Hematopoietic multipotent progenitor cell treated with erythropoietin and hydrocortisone succinate and interleukin-3 and kit ligand, for 4 days (in vitro differentiated cells): ENCODE measurements at places on chromosomes 1 and 21.

DNA sequence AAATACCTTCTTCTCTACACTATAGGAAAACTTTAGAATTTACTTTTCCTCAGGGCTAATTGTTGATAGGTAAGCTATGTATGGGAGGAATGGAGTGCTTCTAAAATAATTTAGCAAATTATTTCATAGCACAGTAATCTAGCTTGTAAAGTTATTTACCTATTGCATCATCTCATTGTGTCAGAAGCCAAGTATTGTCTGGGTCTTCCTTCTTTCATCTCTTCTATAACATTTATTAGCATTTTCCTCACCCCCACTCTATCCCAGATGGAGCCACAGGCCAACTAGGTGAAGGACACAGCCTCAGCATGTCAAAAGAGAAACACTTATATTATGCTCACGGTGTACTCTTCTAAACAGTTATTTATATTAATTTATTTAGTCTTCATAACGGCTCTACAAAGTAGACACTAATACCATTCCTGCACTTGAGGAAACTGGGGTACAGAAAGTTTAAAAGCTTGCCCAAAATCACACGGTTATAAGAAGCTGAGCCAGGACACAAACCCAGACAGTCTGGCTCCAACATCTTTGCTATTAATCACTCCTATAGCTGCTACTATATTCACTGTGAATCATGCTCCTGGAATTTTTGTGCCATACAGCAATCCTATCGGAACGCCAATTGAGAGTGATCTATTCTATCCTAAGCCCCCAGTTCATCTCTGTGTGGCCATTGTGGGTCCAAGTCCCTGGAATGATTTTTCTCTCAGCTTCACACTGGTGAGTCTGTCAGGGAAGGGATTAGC, 43.1 kb downstream of the OR10J5 start:
- no peak for DNase-seq

DNA sequence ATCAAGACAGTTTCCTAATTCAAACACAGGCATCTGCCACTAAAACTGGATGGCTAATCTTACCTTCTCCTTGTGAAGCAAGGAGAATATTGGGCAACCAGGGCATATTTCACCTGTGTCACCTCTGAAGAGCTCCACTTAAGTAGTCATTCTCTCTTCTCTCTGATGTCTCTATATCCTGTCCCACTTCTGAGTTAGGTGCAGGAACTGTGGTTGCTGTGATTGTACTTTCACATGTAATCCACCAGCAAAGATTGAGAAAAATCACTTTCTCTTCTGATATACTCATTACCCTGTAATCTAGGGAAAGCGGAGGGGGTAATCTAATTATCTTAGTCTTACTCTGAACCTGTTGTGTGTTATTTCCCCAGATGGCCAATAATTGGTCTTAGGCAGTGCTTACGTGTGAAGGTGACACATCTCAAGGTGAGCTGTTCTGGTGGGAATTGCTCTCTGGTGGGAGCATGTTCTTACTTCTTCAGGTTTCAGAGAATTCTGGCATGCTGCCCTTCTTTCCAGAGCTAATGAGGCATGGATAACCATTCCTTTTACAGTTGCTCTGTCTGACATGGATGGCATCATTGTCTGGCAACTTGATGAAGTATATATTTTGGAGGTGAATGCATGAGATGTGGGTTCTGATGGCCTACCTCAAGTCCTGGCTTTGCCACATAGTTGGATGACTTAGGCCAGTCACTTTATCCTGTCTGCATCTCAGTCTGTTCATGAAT, 12.0 kb downstream of the XCL2 start:
- DNase-seq: no peak

- DNase-seq: no peak
Measured at GRCh38 chr1:116392717-116393404, 19.8 kb downstream of the ATP1A1 start.

DNA sequence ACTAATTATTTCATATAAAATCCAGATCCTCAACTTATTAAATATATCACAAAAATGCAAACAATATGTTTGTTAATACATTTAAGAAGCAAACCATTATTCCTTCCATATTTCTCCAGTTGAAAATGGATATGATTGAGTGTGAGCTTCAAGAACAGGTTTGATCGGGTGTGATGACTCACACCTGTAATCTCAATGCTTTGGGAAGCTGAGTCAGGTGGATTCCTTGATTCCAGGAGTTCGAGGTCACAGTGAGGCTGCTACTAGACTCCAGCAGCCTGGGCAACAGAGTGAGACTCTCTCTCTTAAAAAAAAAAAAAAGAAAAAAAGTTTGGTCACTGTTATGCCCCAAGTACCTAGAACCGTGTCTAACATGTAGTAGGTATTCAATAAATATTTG, 42.9 kb upstream of the RRP15 start:
- DNase-seq: no peak

- DNase-seq: no peak
Measured at GRCh38 chr1:224933584-224933983, 4.1 kb downstream of the DNAH14 start.

- DNase-seq: peak; percentile 68
Measured at GRCh38 chr1:24641646-24642151, 1.4 kb upstream of the SRRM1 start.

- peak; percentile 32 for DNase-seq
Measured at GRCh38 chr1:29712284-29712651, 475.9 kb downstream of the PTPRU start.

GRCh38 chr1:242242983-242243382, 244.1 kb upstream of the MAP1LC3C start:
- DNase-seq: no peak

GRCh38 chr21:44817914-44818639, at the start of gene SUMO3:
TSS of gene SUMO3 (minus strand) at chr21:44818062. CDS start at chr21:44817968, 94 bp downstream.
- peak; percentile 92 for DNase-seq
